KBM-7 (cell line): ENCODE measurements at places on chromosomes 16 and 17.
A peak's percentile ranks its signal among the peaks of the same experiment; 100 is the strongest.

DNA sequence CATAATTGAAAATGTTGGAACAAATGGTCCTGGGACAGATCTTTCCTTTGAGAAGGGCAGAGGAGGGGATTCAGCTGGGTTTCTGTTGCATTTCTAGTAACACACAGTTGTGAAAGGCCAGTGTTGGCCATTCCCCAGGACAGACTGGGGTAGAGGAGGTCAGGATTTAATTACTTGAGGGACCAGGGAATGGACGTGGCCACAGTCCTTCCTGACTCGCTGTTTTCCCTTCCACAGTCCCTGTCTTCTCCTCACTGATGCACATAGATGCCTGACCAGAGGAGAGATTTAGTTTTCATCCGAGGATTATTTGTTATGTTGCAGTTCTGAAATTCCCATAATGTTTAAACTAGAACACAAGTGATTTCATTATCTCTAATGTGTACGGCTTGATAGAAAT is 25.2 kb upstream of the HEATR6 start:
- no peak for DNase-seq

DNA sequence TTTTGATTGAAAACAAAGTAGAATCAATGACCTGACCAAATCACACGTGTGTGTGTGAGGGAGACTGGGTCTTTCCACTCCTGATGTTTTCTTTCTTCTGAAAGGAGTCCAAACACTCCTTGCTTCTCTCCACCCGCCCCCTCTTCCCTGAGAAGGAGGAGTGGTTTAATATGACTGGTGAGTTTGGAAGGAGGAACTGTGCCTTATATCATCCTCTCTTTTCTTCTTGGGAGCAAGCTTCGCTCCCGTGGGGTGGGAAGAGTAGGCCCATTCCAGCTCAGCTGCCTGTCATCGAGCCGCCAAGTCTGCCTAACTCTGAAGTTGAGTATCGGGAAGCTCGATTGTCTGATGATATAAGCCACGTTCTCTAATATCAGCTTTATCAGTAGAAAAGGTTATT is 96.5 kb downstream of the YPEL2 start:
- DNase-seq: no peak

DNA sequence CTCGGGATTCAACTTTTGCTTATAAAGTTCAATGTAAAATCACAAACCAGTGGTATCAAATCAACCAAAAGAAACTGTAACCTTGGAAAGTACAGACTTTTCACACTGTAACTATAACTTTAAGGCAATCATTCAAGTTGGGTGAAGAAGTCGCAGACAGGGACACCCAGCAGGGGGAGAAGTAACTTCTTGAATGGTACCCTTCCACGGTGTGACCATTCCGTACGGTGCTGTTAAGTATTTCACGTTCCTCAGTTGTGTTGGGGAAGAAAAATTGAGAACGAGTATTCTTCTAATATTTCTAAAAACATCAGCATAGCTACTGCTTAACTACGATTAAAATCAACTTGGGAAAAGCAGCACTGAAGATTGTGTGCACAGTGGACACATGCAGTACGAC is 55.8 kb downstream of the MYH10 start:
- DNase-seq: no peak

DNA sequence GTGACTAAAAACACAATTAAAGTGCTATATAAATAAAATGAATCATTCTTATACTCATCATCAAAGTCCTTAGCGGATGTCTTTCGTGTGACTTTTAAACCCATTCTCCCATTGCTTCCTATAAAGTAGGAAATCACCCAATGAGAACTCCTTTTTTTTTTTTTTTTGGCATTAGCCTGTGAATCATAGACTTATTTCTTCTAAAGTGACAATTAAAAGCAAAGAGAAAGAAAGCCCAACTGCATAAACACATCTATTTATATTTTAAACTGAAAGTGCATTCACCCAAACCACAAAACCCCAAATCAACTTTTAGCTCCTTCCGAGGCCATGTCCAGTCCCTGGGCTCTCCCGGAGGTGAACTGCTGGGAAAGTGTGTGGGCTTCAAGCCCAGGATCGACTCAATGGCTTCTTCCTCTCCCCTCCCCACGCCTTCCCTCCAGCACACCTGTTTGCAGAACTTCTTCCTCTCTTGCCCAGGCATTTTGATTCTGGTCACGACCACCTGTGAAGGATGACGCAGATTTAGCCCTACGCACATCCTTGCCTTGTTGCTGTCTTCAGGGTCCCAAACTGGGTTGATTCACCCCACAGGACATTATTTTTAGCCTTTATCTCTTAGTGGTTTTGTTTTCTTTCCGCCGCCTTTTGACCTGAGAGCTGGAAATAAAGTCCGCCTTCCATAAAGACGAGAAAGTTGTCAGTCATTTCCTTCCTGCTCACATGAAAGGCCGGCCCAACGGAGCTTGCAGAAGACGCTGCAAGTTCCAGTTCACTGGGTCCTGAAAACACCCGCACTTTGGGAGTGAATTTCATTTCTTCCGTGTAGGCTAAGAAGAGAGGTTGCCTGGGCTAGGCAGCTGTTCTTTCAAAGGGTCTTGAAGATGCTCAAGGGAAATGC is 166.8 kb downstream of the MAP2K6 start:
- DNase-seq: peak; percentile 49

- peak; percentile 24 for DNase-seq
These were observed 661 bp downstream of the LRRC3C start for GRCh38 chr17:39927929-39928857.

- no peak for DNase-seq
These were observed 4.0 kb upstream of the FA2H start for GRCh38 chr16:74778646-74779045.

DNA sequence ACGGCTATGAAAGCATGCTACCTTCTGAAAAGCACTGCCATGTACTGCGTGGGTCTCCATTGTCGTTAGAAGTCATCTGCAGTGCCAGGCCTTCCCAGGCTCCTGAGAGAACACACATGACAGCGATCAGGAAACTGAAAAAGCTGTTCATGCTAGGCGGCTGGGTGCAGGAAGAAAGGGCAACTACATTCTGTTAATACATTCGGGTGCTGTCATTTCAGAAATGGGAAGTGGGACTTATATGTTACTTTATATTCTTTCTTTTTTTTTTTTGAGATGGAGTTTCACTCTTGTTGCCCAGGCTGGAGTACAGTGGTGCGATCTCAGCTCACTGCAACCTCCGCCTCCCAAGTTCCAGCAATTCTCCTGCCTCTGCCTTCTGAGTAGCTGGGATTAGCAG is 19.9 kb downstream of the CFAP20 start:
- DNase-seq: no peak

- DNase-seq: no peak
These were observed 1.8 kb downstream of the ZACN start for GRCh38 chr17:76080768-76081287.

GRCh38 chr17:32518646-32519227 is 31.9 kb downstream of the CDK5R1 start:
- no peak for DNase-seq
